ENCODE measurements at places on chromosomes 2 and 18. TPM values are rescaled to one million over a fixed set of nuclear protein-coding genes. Genes with fewer than 3 reads are reported as not detected.

Gene ASB18
- not detected for total RNA-seq

Gene CARF
- total RNA-seq = 20.9 TPM

Gene CKAP2L
- total RNA-seq = 3.2 TPM

Gene HRH4
- not detected for total RNA-seq

Gene CFC1
- 0.49 TPM for total RNA-seq

Gene CIDEA
- total RNA-seq = 1.5 TPM

Gene KLHL14
- 39.6 TPM for total RNA-seq

Gene PDIA6
- 79.4 TPM for total RNA-seq

Gene GATA6
- total RNA-seq = 0.25 TPM

Gene FAP
- 2.0 TPM for total RNA-seq

Data from temporal lobe (tissue), 4 donors.